ENCODE measurements at places on chromosomes 1 and 21. TPM values are rescaled to one million over a fixed set of nuclear protein-coding genes. Genes with fewer than 3 reads are reported as not detected.

GRCh38 chr1:246805135-246805716, 81.0 kb downstream of the SCCPDH start:
- H3K36me3 ChIP-seq: no peaks in the 10 kb centered on the region
- no peaks in the 10 kb centered on the region for H3K27me3 ChIP-seq
- H3K4me3 ChIP-seq: no peak overlapping the region
- no peaks in the 10 kb centered on the region for H3K4me1 ChIP-seq
- no peak overlapping the region for H3K27ac ChIP-seq

DNA sequence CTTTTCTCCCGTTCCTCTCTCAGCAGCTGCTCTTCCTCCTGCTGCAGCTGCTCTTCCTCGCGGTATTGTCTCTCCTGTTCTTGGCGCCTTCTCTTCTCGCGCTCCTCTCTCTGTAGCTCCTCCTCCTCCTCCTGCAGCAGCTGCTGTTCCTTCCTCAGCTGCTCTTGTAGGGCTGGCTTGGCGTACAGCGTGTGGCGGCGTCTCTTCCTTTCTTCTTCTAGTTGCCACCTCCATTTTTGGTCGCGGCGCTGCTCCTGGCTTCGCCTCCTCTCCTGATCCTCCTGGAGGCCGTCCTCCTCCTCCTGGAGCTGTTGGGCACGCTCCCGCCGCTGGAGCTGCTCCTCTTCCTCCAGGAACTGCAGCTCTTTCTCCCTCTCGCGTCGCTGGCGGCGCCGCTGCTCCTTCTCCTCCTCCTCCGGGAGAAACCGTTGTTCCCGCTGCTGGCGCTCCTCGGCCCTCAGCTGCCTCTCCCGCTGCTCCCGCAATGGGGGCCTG, 4.8 kb downstream of the TCHH start:
- H3K27me3 ChIP-seq: peaks cover 93% of the 10 kb centered on the region
- H3K36me3 ChIP-seq: no peaks in the 10 kb centered on the region
- H3K27ac ChIP-seq: no peak overlapping the region

DNA sequence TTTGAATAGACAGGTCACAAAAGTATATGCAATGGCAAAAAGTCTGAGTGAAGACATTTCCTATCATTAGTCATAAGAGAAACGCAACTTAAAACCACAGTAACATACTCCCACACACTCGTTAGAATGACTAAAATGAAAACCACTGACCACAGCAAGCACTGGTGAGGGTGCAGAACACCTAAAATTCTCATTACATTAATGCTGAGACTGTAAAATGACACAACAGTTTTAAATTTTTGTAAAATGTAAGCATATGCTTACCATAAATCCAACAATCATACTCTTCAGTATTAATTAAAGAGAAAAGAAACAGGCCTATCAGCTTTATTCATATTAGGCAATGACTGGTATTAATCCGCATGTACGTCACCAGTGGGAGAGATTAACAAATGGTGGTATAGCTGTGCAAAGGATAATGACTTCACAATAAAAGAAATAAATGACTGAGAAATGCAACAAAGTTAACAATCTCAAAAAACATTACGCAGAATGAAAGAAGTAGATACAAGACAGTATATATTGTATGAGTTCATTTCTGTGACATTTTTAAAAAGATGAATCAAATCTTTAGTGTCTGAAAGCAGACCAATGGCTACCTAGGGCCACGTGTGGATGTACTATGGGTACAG, 253.5 kb downstream of the AKT3 start:
- no peaks in the 10 kb centered on the region for H3K36me3 ChIP-seq
- no peaks in the 10 kb centered on the region for H3K27me3 ChIP-seq
- DNase-seq: no peak
- no peaks in the 10 kb centered on the region for H3K4me1 ChIP-seq

- DNase-seq: no peak
- peak overlapping the region; percentile 28 for H3K27ac ChIP-seq
Observed at GRCh38 chr1:41914516-41914915, 4.2 kb downstream of the HIVEP3 start.

GRCh38 chr1:177227978-177228692, 57.4 kb downstream of the BRINP2 start:
- H3K27ac ChIP-seq: no peak overlapping the region
- no peaks in the 10 kb centered on the region for H3K4me1 ChIP-seq
- no peak overlapping the region for H3K4me3 ChIP-seq

- no peak for DNase-seq
- no peaks in the 10 kb centered on the region for H3K36me3 ChIP-seq
- no peak overlapping the region for H3K27ac ChIP-seq
- no peaks in the 10 kb centered on the region for H3K4me1 ChIP-seq
Observed at GRCh38 chr1:53270107-53270506, 31.8 kb upstream of the MAGOH start.

DNA sequence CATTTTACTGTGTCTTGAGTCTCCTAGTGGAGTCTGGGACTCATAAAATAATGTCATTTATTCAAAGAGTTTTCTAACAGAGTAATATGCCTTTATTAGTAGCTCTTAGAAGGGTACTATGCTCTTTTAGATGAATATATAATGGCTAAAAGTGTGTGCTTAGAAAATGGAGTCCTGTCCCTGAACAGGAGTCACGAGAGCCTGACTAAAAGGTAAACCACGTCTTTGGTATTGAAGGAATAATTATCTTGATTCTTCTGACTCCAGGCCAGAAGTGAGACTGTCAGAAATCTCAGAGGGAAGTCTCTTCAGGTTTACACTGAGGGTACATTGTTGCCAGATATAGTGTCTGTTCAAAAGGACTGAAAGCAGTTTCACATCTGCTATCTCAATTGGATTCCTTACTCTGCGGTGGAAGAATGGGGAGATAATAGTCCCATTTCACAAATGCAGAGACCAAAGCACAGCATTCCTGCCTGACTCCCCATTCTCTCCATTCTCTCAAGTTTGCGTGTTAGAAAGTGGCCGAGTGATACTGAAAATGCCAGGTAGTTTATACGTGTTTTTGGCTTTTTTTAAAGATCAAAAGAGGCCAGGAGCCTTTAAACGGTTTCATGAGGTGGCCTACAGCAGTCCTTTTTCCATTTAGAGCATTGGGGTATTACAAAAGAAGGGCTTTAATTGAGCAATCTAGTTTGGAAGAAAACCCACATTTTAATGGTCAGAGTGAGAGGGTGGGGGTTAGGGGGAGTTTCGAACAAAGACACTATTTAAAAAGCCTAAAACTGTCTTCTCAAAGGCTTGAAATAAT, 176.6 kb downstream of the VPS13D start:
- H3K4me1 ChIP-seq: peaks cover 16% of the 10 kb centered on the region
- peaks cover 19% of the 10 kb centered on the region for H3K36me3 ChIP-seq
- peak overlapping the region; percentile 57 for H3K27ac ChIP-seq

GRCh38 chr1:101379950-101380349, 143.1 kb downstream of the S1PR1 start:
- H3K27ac ChIP-seq: no peak overlapping the region
- no peaks in the 10 kb centered on the region for H3K4me1 ChIP-seq
- no peaks in the 10 kb centered on the region for H3K27me3 ChIP-seq
- DNase-seq: no peak
- H3K36me3 ChIP-seq: no peaks in the 10 kb centered on the region

DNA sequence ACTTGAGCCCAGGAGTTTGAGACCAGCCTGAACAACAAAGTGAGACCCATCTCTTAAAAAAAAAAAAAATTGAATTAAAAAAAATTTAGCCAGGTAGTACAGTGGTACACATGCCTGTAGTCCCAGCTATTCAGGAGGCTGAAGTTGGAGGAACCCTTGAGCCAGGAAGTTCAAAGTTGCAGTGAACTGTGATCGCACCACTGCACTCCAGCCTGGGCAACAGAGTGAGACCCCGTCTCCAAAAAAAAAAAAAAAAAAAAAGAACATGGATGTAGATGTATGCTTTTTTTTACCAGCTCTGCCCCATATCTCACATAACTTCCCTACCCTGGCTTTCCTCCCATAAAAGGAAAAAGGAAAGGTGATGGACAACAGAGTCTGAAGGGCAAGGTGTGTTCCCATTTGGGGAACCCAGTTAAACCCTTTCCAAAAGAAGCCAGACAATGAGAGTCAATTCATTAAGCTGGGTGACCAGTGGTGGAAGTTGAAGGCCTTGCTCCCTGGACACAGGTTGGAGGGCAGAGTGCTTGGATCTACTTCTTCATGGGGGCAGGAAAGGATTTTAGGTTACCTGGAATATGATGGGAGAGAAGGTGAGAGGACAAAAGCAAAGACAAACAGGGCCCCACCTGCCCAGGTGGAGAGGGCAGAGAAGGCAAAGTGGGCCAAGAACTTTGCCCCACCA, 2.9 kb downstream of the KRTCAP2 start:
- no peaks in the 10 kb centered on the region for H3K36me3 ChIP-seq
- H3K4me3 ChIP-seq: no peak overlapping the region
- H3K4me1 ChIP-seq: peaks cover 32% of the 10 kb centered on the region
- H3K27me3 ChIP-seq: peaks cover 16% of the 10 kb centered on the region

GRCh38 chr1:36366091-36366661, 19.5 kb downstream of the STK40 start:
- peaks cover 35% of the 10 kb centered on the region for H3K4me1 ChIP-seq
- no peaks in the 10 kb centered on the region for H3K27me3 ChIP-seq
- peak; percentile 72 for DNase-seq
- peaks cover 26% of the 10 kb centered on the region for H3K36me3 ChIP-seq
- no peak overlapping the region for H3K4me3 ChIP-seq

GRCh38 chr21:29184037-29184436, 53.6 kb downstream of the MAP3K7CL start:
- no peaks in the 10 kb centered on the region for H3K36me3 ChIP-seq

DNA sequence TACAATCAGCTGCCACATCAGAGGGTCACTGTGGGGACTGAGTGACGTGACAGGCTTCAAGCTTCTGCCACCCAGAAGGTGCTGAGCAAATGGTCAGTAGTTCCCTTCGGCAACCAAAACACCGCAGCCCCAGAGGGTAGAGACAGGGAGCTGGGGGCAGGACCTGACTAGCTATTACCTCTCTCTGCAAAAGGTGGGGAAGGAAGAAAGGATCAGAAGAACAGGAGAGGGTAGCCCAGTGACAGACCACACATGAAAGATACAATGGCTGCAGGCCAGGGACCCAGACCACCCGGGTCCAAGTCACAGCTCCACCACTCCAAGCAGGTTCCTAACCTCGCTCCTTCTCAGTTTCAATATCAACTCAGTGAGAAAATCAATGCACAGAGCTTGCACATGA, 377.1 kb downstream of the NPHP4 start:
- H3K27ac ChIP-seq: no peak overlapping the region
- H3K4me1 ChIP-seq: no peaks in the 10 kb centered on the region
- no peaks in the 10 kb centered on the region for H3K36me3 ChIP-seq
- H3K27me3 ChIP-seq: peaks cover 56% of the 10 kb centered on the region
- H3K4me3 ChIP-seq: no peak overlapping the region

ERI3 gene
- polyA plus RNA-seq: 28.1 TPM

FAM72C gene
- polyA plus RNA-seq: not detected

Measured in heart right ventricle (tissue), 16 donors.